Stimulated activated CD8-positive, alpha-beta memory T cell treated with anti-CD3 and anti-CD28 coated beads, Interleukin-7, amount 100 ng/mL, for 1 hour (primary cell): ENCODE measurements at places on chromosomes 5 and 9.

DNA sequence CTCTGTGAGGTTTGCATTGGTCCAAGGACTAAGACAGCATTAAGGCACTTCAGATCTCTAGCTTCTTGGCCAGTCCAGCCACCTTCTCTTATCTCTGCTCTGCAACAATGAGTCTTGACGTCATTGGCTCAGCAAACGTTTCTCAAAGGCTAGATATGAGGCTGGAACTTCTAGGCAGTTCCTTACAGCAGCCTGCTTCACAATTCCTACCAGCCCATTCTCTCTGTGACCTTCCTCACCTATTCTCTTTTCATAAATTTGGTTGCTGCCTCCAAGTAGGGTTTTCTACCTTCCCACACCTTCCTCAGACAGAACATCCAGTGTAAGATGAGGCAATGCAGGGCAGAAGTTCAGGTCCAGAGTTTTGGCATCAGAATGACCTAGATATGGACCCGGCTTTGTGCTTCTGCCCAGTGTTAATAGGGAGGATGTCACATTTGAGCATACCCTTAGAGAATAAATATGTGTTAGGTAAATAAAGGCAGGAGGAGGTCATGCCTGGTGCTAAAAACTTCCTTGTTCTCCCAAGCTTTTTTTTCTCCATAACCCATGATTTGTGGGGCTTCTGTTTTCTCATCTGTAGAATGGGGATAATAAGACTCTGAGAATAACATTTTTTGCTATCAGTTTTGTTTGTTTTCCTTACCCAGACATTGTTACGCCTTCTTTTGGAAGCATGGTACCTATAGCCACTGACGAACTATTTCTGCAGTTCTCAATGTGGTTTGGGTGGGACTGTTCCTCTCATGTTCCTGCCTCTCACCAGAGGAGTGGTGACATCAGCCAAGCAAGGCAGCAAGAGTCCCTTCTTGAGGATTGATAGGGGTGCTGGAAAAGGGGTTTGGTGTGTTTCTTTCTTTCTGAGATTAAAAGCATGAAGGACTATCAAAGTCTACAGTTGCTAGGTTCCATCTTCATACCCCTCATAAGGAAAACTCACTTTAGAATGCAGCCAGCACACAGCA, 220.6 kb upstream of the TRIM32 start:
- no peak for DNase-seq

GRCh38 chr5:81579262-81579924, 171.5 kb downstream of the SSBP2 start:
- DNase-seq: no peak

- no peak for DNase-seq
These were observed 40.4 kb upstream of the MAP3K1 start for GRCh38 chr5:56774957-56775356.

DNA sequence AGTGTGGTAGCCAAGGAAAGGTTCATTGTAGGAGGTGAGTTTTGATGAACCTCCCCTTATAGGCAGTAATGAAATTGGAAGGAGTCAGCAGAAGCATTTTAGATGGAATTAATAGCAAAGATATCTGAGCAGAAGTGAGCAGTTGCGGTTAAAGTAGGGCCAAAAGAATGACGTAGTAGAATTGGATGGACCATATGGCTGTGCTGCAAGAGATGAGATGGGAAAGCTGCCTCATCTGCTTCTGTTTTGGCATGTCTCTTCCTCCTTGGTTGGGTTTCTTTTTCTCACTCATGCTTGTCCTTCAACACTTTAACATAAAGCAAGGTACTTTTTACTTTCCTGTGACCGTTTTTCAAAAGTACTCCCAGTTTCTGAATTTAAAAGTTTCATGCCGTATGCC, 55.8 kb downstream of the AQP7 start:
- DNase-seq: no peak
